ENCODE measurements at places on chromosomes 5 and 9.

- DNase-seq = no peak
Measured at GRCh38 chr5:157890836-157891597, 32.1 kb upstream of the CLINT1 start.

DNA sequence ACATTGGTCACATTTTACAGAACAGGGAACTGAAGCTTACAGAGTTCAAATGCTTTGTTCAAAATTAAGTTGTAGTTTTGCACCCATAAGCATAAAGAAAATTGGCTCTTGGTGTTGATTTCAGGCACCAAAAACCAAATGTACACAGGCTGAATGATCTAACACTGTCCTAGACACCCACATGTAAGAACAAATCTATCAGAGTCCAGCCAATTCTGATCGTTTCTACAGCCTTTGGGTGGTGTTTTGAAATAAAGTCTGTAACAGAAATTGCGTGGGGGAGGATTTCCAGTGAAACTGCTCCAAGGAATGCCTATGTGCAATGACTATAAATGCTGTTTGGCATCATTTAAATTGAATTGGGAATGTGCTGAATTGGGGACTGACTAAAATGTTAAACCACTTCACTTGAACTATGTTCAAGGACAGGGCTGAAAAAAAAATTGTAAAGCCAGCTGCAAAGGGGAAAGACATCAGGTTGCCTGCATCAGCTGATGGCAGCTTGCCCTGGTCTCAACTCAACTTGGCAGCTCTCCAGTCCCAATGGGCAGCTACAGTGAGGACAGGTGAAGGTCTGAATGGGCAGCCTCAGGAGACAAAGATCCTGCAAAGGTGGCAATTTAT lies 92.2 kb upstream of the TRPC7 start:
- no peak for DNase-seq

DNA sequence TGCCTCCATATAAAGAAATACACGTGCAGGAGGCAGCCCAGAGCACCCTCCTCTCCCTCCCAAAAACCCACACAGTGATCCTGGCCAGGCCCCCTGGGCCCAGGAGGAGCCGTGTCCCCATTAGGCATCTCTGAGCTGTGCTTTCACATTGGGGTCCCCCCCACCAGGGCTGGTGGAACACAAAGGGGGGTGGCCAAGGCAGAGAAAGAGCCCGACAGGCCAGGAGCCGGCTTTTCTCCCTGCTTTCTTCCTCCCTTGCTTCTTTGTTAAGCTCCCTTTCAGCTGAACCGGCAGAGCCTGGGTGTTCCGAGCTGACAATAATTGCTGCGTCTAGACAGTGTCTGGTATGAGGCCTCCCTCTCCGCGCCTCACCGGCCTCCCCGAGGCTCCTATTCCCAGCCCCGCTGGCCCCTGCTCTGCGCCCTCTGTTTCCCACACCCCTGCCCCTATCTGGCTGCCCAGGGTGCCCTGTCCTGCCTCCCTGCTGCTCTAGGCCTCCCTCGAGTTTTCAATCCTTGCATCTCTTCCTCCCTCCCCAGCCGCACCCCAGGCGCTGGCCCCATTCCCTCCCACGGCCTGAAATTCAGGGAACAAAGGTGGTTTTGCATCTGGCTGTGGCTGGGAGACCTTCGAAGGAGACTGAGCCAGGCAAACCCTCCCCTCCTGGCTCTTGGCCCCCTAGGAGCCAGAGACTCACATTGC lies 120.6 kb downstream of the C9orf50 start:
- DNase-seq = no peak

GRCh38 chr5:67063791-67064190 lies 132.8 kb downstream of the CD180 start:
- DNase-seq = no peak

DNA sequence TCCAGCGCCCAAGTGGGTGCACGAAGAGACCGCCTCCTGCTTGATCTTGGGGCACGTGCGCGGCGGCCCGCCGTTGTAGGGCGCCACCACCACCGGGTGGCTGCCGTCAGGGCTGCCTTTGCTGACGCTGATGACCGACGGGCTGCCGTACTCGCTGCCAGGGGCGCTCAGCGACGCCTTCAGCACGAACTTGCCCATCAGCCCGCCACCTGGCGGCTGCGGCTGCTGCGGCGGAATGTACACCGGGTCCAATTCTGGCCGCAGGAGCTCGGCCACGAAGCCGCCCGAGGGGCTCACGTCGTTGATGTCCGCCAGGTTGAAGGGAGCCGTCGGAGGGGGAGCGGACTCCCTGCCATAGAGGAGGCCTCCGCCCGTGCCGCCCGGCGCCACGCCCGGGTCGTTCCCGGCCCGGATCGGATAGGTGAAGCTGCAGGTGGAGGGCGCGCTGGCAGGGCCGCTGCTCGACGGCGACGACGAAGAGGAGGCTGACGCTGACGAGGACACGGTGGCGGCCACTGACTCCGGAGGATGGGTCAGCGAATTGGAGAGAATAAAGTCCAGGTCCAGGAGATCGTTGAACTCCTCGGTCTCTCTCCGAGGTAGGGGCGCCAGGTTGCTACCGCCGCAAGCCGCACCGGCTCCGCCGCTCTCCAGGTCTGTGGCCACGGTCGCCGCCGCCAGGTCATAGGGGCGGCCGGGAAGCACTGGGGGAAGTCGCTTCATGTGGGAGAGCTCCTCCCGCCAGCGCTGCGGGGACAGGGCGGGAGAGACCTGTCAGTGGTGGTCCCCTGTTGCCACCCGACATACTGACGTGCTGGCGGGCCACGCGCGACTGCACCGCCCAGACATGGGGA lies 1.8 kb downstream of the KLF4 start:
- no peak for DNase-seq

- DNase-seq = peak; percentile 89
Measured at GRCh38 chr9:33167084-33167971, at the start of gene B4GALT1. Gene B4GALT1, minus strand, starts transcription at chr9:33167336. Its CDS starts 167 bp downstream, at chr9:33167169.

DNA sequence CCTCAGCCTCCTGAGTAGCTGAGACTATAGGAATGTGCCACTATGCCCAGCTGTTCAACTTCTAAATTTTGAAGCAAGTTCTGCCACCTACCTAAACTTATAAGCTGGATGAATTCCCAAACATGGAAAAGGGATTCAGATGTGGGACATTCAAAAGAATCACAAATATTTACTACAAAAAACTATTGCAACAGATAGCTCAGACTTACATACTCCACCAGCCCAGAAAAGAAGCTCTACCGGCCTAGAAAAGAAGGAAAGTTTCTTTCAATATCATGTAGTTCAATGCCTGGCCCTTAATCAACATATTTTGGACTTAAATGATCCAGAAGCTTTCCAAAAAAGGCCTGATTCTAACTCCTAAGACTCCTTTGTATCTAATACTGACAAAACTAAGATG lies 23.8 kb downstream of the SH3RF2 start:
- DNase-seq = no peak

DNA sequence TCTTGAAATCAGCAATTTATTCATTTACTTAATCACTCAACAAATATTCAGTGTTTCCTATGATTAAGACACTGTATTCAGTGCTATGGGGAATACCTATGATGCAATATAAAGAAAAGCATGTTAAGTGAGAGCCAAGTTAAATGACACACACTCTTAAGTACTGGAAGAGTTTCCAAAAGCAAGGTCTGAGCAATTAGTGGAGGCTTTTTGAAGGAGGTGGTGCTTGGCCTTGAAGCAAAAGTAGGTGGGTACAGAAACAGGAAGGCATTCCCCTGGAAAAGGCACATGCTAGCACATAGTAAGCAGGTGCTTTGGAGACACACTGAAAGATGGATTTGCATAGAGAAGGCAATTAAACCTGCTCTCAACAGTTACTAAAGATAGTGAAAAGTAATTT lies 4.0 kb downstream of the TSLP start:
- no peak for DNase-seq

DNA sequence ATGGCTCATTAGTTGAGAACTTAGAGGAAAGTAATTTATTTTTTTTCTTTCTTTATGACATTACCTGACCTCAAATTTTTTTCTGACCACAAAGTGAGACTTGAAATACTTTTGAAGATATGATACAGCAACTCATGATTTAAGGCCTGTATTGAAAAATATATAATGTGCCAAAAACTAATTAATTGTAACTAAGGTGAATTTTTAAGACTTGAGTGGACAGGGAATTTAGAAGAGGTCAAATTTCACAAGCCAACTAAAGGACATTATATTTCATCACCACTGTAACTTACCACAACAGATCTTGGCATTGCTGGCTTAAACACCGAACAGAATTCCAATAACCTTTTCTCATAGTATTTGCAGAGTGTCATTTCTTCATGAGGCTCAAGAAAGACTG lies 1.8 kb downstream of the CCNH start:
- no peak for DNase-seq

DNA sequence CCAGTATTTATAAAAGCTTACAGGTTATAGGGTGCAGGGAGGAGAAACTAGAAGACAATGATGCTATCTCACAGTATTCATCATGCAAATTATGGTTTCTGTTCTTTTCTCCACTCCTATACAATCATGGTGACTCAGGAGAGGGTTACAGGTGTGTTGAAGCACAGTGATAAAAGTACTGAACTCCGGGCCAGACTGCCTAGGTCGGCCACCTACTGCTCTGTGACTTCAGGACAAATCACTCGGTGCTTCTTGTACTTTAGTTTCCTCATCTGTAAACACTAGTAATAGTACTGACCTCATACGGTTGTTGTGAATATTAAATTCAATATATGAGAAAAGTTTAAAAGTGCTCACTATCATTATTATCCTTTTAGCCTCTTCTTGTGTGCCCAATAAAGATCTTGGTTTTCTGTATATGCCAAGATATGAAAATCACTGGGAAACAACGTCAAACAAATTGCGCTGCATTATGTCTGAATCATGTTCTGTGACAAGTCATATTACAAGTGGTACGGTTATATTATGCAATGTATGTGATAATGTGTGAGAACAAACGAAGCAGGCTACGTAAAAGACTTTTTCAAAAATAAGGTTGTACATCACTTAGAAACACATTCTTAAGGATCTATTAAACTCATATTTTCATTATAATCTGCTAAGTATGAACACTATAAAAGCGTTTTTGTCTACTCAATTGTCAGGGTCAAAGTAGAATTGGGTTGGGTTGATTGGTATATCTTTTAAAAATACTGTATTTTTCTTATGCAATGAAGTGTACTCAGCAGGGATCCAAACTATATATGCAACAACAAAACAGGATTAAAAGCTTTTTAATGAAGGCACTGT lies 153.3 kb downstream of the EFNA5 start:
- no peak for DNase-seq

DNA sequence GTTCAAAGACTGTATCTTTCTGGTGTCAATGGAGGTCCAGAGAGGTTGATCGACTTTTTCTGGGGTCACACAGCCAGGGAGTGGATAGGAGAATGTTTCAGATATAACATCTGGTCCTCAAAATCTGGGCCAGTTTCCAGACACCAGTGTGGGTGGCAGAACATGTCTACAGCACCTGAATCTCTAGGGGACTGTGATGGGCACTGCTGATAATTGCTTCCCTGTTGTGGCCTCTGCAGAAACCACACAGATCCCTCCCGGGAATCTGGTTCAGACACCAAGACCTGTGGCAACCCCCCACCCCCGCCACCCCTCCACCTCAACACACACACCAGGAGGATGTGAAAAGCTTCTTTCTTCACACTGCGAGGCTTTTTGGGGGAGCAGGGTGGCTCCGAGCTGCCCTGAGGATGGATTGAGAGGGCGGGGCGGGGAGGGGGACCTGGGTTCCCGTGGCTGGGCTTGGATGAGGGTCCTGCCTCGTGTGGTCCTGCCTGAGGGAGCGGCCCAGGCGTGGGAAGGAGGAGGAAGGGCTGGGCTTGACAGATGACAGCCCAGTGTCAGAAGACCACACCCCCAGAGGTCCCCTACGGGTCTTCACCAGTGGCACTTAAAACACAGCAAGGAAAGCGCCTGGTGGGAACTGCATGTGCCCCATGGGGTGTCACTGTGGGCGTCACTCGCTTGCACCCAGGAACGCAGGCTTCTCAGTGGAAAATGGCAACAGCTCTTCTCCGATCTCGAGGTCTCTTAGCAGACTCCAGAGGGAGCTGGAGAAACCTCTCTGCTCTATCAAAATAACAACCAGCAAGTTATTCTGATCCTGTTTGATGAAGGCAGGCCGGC lies 55.2 kb downstream of the TRIP13 start:
- no peak for DNase-seq

- DNase-seq = no peak
Measured at GRCh38 chr5:112625689-112626438, 111.8 kb upstream of the APC start.

GRCh38 chr9:34332076-34332964 lies 3.0 kb downstream of the NUDT2 start:
- no peak for DNase-seq

DNA sequence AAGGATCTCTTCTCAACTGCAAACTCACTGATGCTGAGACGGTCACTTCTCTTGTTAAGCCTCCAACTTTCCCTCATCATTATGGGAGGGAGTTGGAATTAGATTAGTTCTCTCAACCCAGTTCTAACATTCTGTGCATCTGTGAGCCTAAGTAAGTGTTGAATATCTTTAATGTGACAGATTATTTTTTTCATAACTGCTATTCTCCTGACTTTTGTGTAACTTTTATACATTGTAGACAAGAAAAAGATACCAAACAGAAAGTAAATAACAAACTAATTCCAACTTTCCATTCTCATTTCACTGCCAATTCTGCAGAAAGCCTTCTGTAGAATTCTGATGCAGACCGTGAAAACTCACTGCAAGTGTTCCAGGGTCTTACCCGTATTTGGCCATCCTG lies 813.5 kb downstream of the TLE4 start:
- DNase-seq = no peak

- no peak for DNase-seq
Measured at GRCh38 chr5:73808911-73809310, 182.9 kb downstream of the ARHGEF28 start.

GRCh38 chr9:90012949-90013348 lies 408.1 kb downstream of the GADD45G start:
- DNase-seq = no peak

DNA sequence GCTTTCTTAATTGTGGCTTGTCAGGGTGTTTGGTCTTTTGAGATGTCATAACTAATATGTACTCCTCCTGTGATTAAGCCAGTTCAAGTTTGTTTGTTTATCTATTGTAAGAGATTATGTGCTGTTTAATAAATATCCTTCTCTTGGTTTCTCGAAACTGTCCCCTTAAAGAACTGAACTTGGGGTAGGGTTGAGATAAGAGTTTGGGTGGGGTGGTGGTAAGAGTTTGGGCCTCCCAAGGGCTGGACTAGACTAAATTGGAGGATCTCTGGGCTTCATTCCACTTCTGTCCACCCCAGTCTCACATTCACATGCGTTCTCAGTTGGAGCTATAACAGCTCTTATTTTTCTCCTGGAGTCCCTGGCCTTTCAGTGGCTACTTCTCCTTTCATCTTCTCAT lies 38.2 kb downstream of the AQP7 start:
- DNase-seq = no peak

GRCh38 chr5:130884023-130884422 lies 281.0 kb downstream of the HINT1 start:
- no peak for DNase-seq

- DNase-seq = no peak
Measured at GRCh38 chr9:76271755-76272154, 122.5 kb downstream of the RFK start.

DNA sequence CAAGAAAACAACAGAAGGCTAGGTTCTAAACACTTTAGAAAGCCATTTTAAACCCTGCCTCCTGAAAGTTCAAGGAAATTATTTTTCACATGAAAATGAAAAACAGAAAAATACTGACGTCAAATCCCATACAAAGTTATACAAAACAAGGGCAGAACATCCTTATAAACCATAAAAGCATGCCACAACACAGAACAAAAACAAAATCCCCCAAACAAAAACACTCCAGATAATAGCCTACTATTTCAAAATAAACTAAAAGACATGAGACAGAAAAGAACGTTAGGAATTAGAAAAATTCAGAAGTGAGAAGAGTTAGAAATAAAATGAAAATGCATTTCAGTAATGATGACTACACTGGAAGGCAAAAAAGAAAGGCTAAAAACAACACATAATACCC lies 173.6 kb downstream of the DCP2 start:
- DNase-seq = no peak

Data from activated CD8-positive, alpha-beta memory T cell treated with anti-CD3 and anti-CD28 coated beads for 1 hour (primary cell).